ENCODE measurements at places on chromosomes 12 and 14. TPM values are rescaled to one million over a fixed set of nuclear protein-coding genes. Genes with fewer than 3 reads are reported as not detected.

TMEM229B gene
- total RNA-seq, result 0.77 TPM

PSMB11 gene
- under 0.01 TPM for total RNA-seq

NIN gene
- total RNA-seq, result 37.5 TPM

KRT71 gene
- total RNA-seq, result not detected

SLCO1B1 gene
- total RNA-seq, result not detected

ADAM21 gene
- total RNA-seq, result 0.66 TPM

SPATA7 gene
- 22.1 TPM for total RNA-seq

TSPAN8 gene
- total RNA-seq, result under 0.01 TPM

KRT3 gene
- not detected for total RNA-seq

ERP27 gene
- not detected for total RNA-seq

RHOJ gene
- total RNA-seq, result 4.1 TPM

TMEM132D gene
- total RNA-seq, result not detected

SDR9C7 gene
- not detected for total RNA-seq

SIX1 gene
- 1.8 TPM for total RNA-seq

KCNA1 gene
- not detected for total RNA-seq

SLC22A17 gene
- total RNA-seq, result 23.1 TPM

OR6C2 gene
- total RNA-seq, result not detected

RAN gene
- total RNA-seq, result 409 TPM

GRCh38 chr14:105888151-105888550 lies 361.8 kb downstream of the TMEM121 start:
- DNase-seq, result no peak

GRCh38 chr12:73421832-73422231 lies 1115.8 kb upstream of the ATXN7L3B start:
- DNase-seq, result no peak

- DNase-seq, result no peak
These were observed 156.0 kb downstream of the DAD1 start for GRCh38 chr14:22433069-22433468.

- peak; percentile 90 for DNase-seq
These were observed 54.0 kb upstream of the ELK3 start for GRCh38 chr12:96140174-96140573.

DNA sequence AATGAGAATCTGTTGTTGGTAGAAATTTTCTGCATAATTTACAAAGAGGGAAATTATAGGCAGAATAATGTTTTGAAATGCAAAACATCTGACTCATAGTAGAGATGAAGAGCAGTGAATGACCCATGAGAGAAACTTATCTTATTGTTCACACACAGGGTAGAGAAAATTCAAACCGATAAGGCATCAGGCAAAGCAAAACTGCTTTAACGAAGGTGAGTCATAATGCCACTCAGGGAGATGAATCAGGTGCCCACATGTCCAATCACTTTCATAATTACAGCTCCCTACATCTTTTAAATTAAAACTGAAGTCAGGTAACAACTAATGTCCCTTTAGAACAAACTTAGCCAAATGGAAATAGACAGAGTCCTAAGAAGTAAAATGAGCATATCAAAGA lies 265.6 kb upstream of the GARIN6 start:
- DNase-seq, result peak; percentile 15

DNA sequence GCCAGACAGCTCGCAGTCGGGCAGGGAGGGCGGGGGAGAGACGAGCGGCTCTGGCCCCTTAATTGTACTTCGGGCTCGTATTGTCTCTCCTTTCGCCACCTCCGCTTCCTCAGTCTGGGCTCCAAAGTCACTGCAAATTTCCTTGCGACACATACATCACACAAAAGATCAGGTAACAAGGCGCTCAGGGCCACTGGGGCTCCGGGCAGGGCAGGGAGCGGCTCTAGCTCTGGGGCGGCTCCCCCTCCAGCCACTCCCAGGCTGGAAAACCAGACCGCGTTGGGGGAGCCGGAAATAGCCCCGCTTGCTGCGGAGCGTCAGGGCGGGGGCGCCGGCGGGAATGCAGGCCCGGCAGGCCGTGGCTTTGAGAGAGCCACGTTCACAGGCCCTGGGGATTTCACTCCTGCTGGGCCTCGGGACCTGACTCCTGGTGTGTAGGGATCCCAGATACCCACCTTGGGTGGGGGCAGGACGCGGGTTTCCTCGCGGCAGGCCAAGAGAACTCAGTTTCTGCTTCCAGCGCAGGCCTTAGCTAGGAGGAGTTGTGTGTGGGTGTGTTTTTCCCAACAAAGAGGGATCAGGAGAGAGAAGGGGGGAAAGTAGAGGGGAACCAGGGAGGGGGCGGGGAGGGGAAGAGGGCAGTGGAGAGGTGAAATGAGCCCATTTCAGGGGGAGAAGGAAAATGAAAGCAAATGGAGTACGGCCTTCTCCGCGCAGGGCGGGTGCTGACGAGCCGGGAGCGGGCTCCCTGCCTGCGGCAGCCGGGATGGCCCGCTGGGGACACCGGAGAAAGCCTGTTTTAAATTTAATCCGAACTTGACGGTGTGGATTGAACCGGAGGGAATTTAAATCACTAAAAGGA lies 4.4 kb upstream of the HOXC9 start:
- no peak for DNase-seq

DNA sequence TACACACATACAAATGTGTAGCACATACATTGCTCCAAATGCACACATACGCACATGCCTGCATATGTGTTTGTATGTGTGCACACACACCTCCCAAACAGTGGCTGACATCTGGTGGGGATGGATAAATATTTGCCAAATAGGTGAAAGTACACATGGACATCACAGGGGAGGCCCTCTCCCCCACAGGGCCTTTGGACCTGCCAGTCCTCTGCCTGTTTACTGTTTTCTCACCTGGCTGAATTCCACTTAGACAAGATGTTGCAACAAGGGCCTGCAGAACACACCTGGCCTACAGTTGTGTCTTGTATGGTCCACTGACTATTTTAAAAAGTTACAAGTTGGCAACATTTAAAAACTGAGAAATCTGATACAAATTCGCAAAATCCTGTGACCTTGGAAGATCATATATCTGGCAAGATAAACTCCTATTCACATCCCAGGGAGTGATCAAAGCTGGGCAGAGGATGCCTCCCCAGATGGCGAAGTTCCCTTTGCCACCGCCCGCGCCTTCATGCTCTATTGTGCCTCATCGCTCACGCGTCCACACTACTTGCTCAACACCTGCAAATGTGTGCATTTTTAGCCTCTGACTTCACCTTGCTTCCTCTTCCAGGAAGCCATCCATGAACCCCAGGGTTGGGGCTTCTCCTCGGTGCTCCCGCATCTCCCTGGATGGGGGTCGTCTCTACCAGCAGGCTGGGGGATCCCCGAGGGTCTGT lies 118.4 kb upstream of the FZD10 start:
- no peak for DNase-seq

- no peak for DNase-seq
These were observed 56.4 kb upstream of the PIWIL1 start for GRCh38 chr12:130281153-130281799.

DNA sequence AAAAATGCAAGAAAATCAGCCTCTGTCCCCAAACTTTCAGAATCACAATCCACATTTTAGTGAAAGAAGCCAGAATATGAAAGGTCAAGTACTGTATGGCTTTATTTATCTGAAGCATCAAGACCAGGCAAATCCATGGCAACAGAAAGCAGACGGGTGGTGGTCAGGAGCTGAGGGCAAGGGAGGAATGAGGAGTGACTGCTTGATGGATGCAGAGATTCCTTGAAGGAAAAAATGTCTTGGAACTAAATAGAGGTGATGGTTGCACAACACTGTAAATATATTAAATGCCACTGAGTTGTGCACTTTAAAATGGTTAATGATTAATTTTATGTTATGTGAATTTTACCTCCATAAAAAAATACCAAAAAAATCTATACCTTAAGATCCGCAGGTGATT lies 165.1 kb downstream of the GXYLT1 start:
- no peak for DNase-seq

- no peak for DNase-seq
These were observed 249.2 kb upstream of the BTG1 start for GRCh38 chr12:92394895-92395294.

DNA sequence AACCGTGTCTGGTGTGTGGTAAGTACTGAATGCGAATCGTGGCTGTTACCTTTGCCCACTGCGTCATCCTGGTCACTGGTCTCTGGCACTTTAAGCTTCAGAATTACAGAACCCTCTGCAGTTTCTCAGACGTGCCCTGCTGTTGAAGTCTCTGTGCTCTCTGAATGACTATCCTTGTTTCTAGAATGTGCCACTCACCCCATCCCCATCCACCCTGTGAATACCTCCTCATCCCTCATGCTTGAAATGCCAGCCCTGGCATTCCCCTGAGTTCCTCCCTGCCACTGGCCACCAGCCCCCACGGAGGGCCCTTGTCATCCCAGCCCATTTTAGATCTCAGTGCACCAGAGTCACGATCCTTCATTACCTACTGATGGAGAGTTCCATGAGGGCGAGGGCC lies 21.3 kb downstream of the TPCN1 start:
- no peak for DNase-seq

- no peak for DNase-seq
These were observed 39.5 kb upstream of the DACT1 start for GRCh38 chr14:58598028-58598803.

DNA sequence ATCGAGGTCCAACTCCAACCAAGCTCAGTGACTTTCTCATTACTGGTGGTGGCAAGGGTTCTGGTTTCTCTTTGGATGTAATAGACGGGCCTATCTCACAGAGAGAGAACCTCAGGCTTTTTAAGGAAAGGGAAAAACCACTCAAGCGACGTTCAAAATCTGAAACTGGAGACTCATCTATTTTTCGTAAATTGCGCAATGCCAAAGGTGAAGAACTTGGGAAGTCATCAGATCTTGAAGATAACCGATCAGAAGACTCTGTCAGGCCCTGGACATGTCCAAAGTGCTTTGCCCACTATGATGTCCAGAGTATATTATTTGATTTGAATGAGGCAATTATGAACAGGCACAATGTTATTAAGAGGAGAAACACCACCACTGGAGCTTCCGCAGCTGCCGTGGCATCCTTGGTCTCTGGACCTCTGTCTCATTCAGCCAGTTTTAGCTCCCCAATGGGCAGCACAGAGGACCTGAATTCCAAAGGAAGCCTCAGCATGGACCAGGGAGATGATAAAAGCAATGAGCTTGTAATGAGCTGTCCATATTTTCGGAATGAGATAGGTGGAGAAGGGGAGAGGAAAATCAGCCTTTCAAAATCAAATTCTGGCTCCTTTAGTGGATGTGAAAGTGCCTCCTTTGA lies 343.5 kb upstream of the RGS6 start:
- no peak for DNase-seq

GRCh38 chr12:45329238-45329637 lies 113.3 kb downstream of the ANO6 start:
- DNase-seq, result peak; percentile 52

DNA sequence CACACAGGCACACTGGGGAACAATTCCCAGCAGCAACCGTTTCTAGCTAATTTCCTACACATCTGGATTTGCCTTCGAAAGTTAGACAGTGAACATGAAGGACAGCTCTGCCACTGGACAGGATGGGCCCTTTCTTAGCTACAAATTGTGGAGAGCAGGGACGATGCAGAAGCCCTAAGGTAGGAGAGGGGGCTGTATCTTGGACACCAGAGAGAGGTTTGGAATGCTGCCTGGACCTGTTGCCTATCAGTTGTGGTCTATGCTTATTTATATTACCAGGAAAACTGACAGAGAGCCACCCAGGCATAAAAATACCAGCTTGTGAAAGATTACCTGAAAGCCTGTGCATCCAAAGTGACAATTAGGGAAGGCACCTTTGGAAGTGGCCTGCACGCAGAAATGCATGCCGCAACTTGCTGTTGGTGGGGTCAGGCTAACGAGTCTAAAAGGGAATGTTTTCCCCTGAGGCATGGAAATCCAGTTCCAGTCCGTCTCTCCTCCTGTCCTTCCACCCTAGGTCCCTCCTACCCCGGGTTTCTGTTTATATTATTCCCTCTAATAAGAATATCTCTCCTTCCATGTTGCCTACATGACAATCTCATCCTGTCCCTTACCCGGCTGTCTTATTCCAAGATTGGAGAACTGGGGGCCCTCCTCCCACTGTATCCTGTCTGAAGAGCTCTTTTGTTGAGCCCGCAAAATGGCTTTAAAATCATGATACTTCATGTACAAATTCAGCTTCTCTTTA lies 60.2 kb downstream of the MDM2 start:
- DNase-seq, result no peak

GRCh38 chr12:116853507-116853906 lies 27.7 kb downstream of the HRK start:
- DNase-seq, result no peak

DNA sequence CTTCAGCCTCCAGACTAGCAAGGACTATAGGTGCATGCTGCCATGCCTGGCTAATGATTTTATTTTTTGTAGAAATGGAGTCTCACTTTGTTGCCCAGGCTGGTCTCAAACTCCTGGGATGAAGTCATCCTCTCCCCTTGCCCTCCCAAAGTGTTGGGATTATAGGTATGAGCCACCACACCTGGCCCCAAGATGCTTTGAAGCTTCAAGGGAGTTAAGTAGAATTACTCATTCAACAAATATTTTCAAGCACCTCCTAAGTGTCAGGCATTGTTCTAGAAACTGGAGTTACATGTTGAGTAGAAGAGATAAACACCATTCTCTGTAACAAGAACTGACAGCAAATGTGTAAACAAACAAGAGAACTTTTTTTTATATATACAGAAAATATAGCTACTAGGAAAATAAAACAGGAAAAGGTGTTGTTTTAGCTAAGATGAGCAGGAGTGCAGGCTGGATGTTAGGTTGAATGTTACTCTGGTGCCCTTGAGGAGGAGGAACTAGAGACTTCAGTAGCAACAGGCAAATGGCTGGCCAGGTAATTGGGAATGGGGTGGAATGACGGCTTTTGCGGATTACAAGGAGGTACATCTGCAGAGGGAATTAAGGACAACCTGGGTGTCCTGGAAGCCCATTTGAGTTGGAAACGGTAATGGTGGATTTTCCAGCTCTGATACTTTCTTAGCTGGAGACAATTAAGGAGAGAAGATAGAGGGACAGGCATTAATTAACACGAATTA lies 32.0 kb upstream of the CFAP54 start:
- no peak for DNase-seq

GRCh38 chr12:3931206-3931605 lies 58.0 kb upstream of the PARP11 start:
- no peak for DNase-seq

DNA sequence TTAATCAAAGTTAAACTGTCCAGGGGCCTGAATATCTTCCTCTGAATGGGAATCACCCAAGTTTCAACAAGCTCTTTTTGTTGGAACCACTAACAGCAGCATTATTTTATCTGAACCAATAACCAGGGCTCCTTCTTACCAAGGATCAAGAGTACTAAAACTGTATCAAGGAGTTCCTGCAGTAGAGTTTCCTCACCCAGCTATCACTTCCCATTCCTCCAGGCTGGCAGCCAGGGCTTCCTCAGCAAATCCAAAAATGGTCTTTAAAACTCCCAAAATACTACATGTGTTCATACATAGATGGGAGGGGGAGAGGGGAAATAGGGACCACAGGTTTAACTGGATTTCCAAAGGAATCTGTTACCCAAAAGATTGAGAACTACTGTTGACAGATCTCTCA lies 10.5 kb downstream of the FMNL3 start:
- no peak for DNase-seq

GRCh38 chr12:106358396-106359241 lies 1.1 kb downstream of the POLR3B start:
- DNase-seq, result peak; percentile 80

- no peak for DNase-seq
These were observed 89.9 kb downstream of the MGST1 start for GRCh38 chr12:16437281-16437816.

- DNase-seq, result no peak
These were observed 432.6 kb downstream of the LRIG3 start for GRCh38 chr12:58487678-58488161.
